ENCODE measurements at places on chromosomes 4 and X.

- DNase-seq: no peak
Measured at GRCh38 chr4:184890499-184890898, 64.7 kb upstream of the ACSL1 start.

GRCh38 chr4:158821228-158821971 is 52.6 kb downstream of the FNIP2 start:
- DNase-seq: peak; percentile 49

- DNase-seq: no peak
Measured at GRCh38 chr4:136690360-136690759, 841.9 kb downstream of the PCDH18 start.

- DNase-seq: no peak
Measured at GRCh38 chr4:38278255-38278654, 318.1 kb downstream of the PTTG2 start.

DNA sequence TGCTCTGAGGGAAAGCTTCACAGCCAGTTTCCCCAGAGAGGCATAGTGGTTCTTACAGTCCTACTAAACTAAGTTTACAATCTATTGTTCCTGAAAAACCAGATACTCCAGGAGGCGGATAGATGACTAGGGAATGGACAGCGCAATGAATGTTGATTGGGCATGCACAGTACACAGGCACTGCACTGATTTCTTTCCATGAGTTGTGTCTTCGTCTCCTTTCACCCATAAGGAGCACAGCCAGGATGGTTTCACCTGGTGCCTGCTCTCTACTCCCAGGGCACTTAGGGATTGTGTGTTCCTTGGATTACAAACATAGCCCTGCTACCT is 144.9 kb downstream of the PALLD start:
- no peak for DNase-seq

DNA sequence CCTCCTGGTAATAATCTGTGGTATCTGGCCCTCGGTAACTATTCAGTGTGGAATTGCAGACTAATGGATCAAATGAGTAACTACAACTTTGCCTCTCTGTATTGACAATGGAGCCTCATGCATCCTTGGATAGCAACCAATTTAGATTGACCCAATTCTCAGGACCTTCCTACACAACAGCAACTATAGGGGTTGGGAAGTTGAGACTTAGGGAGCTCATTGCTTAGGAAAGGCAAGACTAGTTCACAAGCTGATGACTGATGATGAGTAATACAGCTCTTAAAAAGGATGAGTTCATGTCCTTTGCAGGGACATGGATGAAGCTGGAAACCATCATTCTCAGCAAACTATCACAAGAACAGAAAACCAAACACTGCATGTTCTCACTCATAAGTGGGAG is 47.5 kb upstream of the KLHL13 start:
- DNase-seq: no peak

DNA sequence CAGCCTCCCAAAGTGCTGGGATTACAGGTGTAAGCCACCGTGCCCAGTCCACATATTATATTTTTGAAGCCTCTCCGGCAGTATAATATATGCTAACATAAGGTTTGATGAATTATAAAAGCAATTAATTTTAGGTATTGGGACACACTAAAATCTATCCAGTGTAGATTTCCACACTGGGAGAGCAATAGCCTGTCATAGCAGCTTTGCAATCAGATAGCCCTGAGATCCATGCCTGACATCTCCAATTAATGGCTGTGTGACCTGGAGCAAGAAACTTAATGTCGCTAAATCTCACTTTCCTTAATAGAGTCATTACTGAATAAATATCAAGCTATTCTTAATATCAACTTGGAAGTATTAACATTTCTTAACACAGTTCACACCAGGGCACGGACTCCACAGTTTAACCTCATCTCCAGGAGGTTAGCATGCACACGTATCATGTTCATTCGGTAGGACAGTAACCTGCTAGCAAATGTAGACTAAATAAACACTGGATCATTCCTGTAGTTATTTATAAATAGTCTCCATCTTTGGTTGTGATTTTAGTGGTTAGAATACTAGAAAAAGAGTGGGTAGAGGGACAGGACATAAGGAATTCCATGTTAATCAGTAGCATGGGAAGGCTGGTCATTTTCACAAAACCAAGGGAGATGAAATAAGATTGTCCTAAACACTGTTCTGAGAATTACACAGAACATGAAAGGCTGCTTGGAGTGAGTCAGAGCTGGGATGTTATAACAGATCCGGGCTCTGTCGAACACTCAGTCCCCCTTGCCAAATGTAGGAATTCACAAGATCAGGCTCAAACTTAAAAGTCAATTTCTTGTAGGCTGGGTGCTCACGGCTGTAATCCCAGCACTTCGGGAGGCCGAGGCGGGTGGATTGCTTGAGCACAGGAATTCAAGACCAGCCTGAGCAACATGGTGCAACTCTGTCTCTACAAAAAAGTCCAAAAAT is 254.7 kb downstream of the PALLD start:
- DNase-seq: no peak

- no peak for DNase-seq
Measured at GRCh38 chr4:138103597-138104283, 138.4 kb downstream of the SLC7A11 start.

GRCh38 chrX:72078411-72078810 is 53.3 kb downstream of the RTL5 start:
- DNase-seq: no peak

GRCh38 chrX:30283456-30284200 is 25.6 kb downstream of the NR0B1 start:
- no peak for DNase-seq

DNA sequence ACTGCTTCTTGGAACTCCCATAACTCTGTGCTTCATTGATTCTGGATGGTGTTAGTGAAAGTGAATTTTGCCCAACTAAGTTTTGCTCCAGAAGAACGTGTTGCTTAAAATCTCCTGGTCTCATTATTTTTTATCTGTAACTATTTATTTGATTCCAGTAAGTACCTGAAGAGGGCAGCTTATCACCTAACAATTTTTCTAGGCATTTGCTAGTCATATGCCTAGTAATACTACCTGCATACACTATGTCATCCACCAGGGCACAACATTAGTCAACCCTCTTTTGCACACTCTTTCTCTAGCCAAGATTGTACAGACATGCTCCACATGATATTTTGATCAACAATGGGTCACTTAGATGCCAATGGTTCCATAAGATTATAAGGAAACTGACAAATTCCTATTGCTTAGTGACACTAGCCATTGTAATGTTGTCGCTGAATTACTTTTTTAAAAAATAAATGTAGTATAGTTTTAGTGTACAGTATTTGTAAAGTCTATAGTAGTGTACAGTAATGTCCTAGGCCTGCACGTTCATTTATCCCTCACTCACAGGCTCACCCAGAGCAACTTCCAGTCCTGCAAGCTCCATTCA is 499.9 kb upstream of the AADAT start:
- no peak for DNase-seq

- no peak for DNase-seq
Measured at GRCh38 chr4:52968241-52968640, 106.1 kb downstream of the RASL11B start.

DNA sequence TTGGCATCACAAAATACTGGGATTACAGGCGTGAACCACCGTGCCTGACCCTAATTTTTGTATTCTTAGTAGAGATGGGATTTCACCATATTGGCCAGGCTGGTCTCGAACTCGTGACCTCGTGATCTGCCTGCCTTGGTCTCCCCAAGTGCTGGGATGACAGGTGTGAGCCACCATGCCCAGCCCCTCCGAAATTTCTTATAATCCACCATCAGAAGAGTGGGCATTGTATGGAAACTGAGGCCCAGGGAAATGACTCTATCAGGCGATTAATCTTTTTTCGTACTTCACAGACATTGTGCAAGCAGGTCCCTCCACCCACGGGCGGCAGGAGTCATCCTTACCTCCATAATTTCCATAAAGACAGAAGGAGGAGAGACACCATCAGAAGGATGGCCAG is 16.0 kb downstream of the CRLF2 start:
- DNase-seq: peak; percentile 7

- no peak for DNase-seq
Measured at GRCh38 chr4:166064721-166065120, 191.7 kb downstream of the TLL1 start.

GRCh38 chrX:130418066-130418465 is 16.3 kb downstream of the RBMX2 start:
- DNase-seq: no peak

DNA sequence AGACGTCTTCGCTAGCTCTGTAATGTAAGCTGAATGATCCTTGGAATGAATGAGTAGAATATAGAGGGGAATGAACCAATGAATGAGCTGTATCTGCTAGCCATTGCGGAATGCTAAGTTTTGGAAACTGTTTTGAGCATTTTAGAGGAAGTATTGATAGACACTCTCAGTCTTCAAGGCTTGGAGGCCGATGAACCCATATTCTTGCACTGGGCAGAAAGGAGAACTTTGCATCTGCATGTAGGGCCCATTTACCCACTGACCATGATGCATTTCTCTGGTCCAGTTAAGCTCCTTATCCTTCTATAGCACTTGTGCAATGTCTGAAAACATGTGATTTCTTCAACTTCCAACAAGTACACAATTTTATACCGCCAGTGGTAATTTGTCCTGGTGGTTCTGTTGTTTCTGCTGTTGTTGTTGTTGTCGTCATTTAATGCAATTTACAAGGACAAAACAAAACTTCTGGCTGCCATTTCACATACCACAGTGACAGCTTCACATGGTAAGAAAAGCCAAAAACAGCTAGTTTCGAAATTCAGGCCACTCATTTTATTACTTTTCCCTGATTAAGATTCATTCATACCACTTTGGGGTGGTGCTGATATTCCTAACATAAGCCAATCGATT is 85.0 kb upstream of the MTM1 start:
- DNase-seq: no peak

DNA sequence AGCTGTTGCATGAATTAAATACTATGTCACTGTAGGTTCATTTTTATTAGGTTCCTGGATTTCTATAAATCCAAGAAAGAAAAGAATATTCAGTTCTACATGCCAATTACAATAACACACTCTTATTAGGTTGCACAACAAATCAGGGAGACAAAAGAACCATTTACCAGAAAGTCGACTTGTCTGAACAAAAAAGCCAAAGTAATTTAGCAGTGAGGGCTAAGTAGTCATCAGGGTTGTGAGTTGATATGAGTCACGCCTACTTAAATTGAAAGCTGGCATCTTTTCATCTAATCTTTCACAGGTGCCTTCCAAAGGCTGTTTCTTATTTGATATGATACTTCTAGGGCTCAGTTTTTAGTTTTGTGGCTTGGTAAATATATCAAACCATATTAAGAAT is 25.4 kb upstream of the GNRHR start:
- DNase-seq: no peak

- no peak for DNase-seq
Measured at GRCh38 chr4:112379306-112379705, 82.1 kb downstream of the ALPK1 start.

DNA sequence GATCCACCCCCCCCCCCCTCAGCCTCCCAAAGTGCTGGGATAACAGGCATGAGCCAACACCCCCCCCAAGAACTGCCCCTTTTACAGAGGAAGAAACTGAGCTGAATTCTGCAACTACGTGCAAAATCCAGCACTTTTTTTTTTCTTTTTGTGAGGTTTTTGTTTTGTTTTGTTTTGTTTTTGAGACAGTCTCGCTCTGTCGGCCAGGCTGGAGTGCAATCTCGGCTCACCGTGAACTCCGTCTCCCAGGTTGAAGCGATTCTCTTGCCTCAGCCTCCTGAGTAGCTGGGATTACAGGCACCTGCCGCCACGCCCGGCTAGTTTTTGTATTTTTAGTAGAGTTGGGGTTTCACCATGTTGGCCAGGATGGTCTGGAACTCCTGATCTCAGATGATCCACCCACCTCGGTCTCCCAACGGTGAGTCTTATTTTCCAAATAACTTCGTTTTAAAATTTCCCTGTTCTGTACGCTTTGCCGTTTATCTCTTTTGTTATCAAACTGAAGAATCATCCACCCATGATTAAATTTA is 4.9 kb downstream of the CRLF2 start:
- no peak for DNase-seq

- DNase-seq: no peak
Measured at GRCh38 chr4:101921370-101921769, 130.8 kb downstream of the BANK1 start.

- DNase-seq: no peak
Measured at GRCh38 chrX:129741880-129742758, 3.3 kb downstream of the XPNPEP2 start.

DNA sequence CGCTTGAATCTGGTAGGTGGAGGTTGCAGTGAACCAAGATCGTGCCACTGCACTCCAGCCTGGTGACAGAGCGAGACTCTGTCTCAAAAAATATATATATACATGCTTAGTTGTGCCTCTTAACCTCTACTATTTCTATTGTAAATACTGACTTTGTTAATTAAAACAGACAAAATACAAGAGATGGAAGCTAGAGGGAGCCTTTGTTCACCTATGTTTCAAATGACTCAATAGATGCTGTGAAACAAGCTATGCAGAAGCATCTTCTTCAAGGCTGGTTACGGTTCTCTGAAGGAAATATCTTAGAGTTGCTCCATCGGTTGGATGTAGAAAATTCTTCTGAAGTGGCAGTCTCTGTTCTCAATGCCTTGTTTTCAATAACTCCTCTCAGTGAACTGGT is 6.2 kb downstream of the NCAPG start:
- no peak for DNase-seq

- no peak for DNase-seq
Measured at GRCh38 chr4:59598330-59598618, 1601.9 kb upstream of the ADGRL3 start.

DNA sequence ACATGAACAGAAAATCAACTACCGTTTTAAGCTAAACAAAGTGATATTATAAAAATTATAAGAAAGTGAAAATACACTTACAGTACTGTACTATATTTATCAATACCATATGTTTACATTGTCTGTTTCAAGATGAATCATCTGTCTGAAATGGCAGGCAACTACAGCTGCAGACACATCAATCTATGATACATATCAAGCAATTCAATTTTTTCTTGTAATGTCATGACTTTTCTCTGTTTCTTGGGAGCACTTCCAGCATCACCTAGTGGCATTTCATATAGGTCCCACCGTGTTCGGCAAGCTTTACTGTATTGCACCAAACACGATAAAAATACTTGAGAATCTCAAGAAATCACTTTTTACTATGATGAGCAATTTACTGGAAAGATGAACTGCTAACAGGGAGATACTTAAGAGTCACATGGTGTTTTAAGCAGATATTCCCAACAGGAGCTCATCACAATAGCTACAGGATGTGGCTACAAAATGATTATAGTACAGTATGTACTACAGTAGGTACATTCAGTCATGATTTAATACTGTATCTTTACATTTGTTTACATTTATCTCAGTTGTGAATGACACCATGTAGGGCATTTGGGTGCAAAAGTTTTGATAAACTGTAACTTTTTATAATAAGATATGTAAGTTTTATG is 207.4 kb downstream of the ADAM29 start:
- DNase-seq: no peak

- DNase-seq: no peak
Measured at GRCh38 chr4:109295081-109295480, 7.4 kb downstream of the COL25A1 start.

GRCh38 chr4:167111622-167112021 is 122.7 kb downstream of the SPOCK3 start:
- no peak for DNase-seq

GRCh38 chr4:98603683-98604521 is 54.5 kb downstream of the TSPAN5 start:
- peak; percentile 56 for DNase-seq

All from activated CD8-positive, alpha-beta memory T cell treated with anti-CD3 and anti-CD28 coated beads, Interleukin-2, amount 10 ng/mL, durations not matched to agents 7 days and 5 days (primary cell).